ENCODE measurements at places on chromosomes 12 and 14. TPM values are rescaled to one million over a fixed set of nuclear protein-coding genes. Genes with fewer than 3 reads are reported as not detected.
A peak's percentile ranks its signal among the peaks of the same experiment; 100 is the strongest.

The CFAP251 gene
- total RNA-seq: 2.4 TPM

The GPX2 gene
- not detected for total RNA-seq

The TEX52 gene
- total RNA-seq: not detected

DNA sequence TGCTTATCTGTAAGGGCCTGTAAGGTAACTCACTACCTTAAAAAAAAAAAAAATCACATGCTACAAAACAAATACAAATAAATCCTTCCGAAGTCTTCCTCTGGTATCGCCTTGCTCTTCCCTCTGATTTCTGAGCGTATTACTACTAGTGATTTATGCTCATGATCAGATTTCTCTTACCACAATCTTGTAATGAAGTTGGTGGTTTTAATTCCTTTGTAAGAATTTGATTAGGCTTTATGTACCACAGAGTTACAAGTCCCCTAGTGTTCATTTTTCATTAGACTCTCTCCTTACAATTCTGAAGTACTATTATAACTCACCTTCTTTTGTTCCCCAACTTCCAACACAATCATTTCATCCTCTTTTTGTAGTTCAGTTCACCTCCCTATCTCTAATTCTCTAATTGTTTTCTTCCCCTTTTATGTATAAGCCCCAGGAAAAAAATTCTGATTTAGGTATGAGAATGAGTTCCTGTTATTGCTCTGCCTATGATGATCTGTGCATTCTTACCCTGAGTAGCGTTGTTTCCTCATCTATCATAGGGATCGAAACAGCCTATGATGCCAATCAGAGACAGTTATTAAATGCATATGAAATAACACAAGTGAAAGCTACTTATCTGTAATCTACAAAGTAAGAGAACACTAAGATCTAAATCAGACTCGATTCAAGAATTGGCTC lies 81.5 kb downstream of the EPS8 start:
- no peak for DNase-seq

DNA sequence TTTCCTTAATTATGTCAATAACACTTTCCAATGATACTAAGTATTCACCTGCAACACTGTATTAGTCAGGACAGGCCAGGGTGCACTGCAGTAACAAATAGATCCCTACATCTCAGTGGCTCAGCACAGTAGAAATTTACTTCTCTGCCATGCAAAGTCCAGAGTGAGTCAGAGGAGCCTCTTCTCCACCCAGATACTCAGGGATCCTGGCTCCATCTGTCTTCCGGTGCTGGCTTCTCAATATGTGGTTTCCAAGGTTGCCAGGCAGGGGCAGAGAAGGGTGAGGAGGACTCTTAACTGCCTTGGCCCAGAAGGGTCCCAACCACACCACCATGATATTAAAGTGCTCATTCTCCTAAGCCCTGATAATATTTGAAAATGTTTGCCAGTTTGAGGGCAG lies 47.8 kb downstream of the ADGRD1 start:
- no peak for DNase-seq

DNA sequence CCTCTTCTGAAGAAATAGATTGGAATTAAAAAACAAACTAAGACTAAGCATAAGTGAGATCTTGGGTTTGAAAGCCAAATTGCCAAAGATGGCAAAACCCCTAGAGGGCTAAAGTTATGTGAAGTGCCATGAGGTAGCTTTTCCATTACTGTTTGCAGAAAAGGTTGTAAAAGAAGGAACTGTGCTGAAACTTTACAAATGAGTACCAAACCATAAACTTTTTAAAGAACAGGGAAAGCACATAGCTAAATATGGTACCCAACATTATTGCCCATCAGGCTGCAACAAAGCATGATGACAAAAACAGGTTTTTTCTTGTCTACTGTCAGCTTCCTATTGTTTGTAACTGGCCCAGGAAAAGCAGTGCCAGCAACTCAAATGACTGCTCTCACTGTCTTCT lies 224.2 kb downstream of the RAD51B start:
- DNase-seq: no peak

DNA sequence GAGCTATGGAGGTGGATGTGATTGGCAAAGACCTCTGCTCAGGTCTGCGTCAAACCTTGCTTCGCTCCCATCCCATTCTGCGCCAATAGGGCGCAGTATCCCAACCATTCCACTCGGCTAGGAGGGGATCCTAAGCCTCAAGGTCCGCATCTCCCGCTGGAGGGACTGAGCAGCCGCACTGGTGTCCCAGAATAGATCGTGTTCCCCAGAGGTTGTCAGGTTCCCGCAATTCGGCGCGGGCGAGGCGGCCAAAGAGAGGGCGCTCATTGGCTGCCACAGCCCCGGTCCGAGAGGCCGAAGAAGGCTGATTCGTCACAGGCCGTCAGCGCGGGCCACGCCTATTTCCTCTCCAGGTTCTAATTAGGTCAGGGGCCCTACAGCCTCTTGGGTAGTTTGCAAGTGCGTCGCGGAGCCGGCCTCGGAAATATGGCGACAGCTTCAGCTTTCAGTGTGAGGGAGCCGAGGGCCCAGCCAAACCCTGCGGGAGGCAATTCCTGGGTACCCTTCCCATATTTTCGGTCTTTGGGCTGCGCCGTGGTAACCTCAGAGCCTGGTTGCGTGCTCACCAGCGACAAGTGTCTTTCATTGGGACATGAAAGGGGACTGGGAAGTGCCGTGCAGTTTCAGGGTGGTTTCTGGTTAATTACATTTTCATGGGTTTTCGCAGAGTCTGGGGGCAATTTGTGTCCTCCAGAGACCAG lies 5.0 kb downstream of the OR10AD1 start:
- DNase-seq: peak; percentile 89

DNA sequence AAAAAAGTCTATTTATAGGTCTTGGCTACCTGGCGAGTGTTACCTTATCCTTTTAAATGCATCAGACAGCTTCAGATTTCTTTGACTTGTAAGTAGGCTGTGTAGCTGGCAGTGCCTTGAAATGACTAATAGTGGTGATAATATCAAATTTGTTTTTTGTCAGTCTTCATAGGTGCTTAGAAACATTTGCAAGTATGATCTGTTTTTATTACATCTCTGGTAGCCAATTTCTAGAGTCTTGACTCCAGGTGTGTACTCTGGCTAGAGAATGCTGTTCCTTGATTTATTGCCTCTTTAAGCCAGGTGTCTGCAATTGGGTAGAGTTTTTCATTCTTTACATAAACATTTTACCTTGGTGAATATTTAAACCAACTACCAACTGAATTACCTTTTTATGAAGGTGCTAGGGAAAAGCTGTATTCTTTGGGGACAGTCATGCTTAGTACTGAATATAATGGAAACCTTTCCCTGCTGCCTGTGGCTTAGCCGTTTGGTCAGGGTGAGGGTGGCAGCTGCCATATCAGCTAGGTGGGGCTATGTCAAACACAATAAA lies 32.6 kb downstream of the MLXIP start:
- DNase-seq: no peak

DNA sequence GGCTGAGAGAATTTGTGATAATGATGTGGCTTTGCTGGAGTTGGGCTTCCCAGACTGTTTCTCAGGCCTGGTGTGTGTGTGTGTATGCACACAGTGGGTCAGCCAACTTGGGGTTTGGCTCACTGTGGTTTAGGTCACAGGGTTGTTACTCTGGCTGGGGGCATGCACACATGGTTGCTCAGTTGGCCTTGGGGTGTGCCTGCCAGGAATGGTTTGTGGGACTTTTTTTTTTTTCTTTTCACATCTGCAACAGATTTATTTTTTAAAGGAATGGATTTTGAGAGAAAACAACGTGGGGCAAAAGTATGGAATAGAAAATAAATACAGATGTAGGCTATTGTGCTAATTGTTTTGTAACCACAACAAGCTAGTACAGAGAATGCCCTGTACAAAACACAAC lies 25.0 kb upstream of the GTF2A1 start:
- no peak for DNase-seq

- DNase-seq: no peak
Observed at GRCh38 chr14:59870277-59871165, at the start of gene RTN1. Gene RTN1 (minus strand): TSS chr14:59870776. CDS start chr14:59870630, 146 bp downstream.

DNA sequence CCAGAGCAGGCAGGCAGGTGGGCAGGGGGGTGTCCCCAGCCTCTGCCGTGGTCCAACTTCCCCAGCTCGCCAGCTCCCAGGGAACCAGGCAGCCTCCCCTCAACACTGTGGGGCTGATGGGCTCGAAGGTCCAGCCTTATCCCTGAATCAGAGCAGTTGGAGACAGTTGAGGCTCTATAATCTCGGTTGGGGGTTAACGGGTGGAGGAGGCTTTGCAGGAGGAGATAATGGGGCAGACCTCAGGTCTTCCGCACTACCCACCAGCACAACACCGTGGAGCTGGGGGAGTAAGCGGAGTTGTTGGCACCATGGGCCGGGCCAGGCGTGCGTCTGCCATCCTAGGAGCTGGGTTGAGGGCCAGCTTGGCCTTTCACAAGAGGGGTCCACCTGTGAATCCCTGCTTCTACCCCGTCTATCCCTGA lies 13.9 kb upstream of the HDAC7 start:
- no peak for DNase-seq

DNA sequence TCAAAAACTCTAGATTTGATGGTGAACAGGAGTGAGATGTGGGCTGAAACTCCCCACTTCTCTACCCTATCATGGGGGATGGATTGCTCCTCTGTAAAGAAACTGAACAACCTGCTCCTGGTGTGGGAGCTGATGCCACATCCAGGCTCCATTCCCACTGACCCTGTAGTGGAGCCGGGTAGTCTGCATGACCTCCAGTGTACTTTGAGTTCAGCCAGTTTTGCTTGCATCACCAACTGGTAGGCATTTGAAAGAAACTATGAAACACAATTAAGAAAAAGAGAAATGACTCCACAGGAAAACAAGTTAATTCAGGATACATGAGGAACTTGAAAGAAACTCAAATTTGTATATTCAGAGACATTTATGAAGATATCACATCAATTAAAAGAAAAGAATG lies 27.3 kb upstream of the EMP1 start:
- DNase-seq: no peak

DNA sequence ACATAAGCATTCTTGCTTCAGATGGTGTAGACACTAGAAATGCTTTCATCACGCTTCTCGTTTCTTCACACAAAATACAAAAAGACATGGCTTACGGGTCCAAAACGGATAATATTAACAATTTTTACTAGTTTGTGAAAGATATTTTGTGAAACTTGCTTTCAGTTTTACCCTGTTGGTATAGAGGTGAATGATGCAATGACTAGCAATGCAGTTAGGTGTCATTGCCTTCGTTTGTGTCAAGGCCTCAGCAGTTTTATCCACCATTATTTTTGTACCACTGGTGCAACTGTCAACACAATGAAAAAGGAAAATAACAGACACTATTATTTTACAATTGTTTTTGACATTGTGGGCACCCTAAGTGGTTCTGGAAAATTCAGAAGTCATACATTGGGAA lies 323.0 kb downstream of the FLRT2 start:
- no peak for DNase-seq

GRCh38 chr14:55103005-55103640 lies 25.9 kb upstream of the LGALS3 start:
- DNase-seq: no peak

DNA sequence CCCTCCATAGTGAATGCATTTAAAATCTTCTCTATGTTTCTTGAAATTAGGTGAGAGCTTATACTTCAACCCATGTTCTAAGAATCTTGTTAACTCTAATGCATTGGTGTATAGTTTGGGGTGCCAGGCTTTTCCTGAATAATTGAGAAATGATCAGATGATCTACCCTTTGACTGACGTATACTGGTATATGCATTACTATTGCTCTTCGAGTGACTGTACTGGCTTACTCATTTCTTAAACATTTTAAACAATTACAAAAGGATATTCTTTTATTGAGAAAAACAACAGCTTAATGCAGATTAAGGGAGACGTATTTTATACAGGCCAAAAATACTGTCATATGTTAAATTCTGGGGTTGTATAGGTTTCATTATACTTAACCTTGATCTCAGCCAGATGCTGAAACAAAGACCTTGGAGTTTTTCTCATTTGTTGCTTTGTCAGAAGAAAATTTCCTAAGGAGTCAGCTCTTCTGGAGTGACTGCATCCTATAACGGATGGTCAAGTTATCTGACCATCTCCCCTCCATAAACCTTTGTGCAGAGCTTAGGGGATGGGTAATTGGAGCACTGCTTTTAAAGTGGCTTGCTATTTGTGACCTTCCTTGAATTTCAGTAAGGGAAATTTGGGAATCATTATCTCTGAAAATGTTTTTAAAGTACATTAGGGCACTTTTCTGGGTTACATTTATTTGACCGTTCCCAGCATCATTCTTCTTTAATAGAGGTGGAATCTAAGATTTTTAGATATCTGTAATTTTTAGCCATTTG lies 507.6 kb downstream of the PCNX1 start:
- DNase-seq: no peak

GRCh38 chr12:120962532-120963020 lies 15.8 kb upstream of the HNF1A start:
- no peak for DNase-seq

DNA sequence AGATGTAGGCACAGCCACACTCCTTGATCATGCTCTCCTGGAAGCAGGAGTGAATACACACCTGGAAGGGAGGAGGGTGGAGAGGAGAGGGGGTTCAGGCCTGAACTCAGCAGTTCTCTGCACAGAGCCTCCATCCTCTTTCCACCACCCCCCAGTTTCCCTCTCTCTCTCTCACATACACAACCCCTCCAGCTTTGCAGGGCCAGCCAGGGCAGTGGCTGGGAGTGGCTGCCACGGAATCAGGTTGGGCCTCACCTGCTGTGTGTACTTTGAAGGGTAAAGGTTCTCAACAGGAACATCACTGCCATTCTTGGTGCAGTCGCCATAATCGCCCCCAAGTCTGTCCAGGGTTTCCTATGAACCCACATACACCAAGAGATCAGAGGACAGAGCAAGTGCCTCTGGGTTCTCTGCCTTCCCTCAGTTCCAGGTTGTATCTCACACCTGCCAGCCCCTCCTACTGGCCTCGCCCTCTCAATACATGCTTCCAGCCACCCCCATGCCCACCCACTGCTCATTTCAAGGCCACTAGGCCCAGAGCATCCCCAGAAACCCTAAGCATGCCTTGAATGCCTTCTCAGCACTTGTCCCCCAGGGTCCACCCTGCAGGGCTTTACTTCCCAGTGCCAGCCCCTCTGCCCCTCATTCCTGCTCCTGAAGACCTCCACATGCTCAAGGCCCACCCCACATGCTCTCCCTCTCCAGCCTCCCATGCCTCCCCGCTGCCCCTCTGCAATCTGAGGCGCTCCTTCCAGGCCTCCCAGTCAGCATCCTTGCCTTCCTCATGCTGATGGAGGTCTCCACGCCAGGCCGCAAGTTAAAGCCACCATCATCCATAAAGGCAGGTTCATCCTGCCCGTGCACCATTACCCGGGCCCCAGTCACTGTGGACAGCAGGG lies 12.9 kb upstream of the TNFRSF1A start:
- no peak for DNase-seq

DNA sequence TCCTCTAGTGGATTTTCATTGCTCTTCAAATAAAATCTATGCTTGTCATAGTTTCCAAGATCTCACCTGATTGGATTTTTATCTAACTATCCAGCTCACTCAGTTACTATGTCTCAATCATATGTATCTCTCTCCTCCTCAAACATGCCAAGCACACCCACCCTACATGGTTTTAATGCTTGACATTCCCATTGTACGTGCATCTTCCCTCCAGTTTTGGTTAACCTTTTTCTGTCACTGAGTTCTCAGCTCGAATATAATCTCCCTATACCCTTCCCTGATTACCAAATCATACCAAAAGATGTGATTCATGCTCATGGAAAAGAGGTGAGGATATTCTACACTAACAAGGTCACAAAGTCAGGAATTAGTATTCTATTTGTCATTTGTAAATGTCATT lies 12.0 kb upstream of the PTPRQ start:
- no peak for DNase-seq
